ENCODE measurements at places on chromosomes 3 and 15. TPM values are rescaled to one million over a fixed set of nuclear protein-coding genes. Genes with fewer than 3 reads are reported as not detected.

DNA sequence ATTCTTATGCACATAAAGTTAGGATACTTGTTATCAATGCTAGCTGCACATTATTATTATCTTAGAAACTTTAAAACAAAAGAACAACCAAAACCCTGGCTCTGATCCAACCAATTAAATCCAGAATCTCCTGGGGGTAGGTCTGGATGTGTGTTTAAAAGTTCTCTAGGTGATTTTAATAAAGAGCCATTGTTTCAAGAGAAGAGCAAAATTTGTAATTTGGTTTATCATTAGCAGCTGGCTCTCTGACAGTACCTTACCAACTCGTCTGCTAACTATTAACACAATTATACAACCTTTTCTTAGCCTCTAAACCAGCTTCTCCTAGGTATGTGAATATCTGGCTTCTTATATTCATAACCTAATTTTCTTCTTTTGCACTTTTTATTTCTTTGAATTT, 68.9 kb downstream of the IFT80 start:
- no peak for ATAC-seq

- no peak for ATAC-seq
Observed at GRCh38 chr3:143266511-143266910, 146.9 kb downstream of the CHST2 start.

FEZF2 gene
- total RNA-seq: not detected

GRCh38 chr15:74884428-74885223, 5.2 kb upstream of the MPI start:
- ATAC-seq: no peak

CDHR4 gene
- not detected for total RNA-seq

DNA sequence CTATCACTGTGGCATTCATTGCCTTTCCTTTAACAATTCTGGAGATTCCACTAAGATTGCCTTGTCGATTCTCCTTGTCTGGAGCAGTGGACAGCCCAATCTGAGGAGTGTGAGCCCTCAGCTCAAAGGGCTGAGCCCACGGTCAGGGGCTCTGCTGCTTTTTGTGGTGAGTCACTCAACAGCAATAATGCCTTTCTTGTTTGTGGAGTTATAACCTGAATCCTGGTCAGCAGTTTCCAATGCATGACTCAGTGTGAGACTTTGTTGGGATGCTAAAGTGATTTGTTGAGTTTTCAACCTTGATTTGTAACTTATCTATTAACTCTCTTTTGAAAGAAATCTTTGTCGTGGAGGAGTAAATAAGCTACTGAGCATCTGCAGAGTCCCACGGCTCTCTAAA, 183.5 kb downstream of the TJP1 start:
- ATAC-seq: no peak

DNA sequence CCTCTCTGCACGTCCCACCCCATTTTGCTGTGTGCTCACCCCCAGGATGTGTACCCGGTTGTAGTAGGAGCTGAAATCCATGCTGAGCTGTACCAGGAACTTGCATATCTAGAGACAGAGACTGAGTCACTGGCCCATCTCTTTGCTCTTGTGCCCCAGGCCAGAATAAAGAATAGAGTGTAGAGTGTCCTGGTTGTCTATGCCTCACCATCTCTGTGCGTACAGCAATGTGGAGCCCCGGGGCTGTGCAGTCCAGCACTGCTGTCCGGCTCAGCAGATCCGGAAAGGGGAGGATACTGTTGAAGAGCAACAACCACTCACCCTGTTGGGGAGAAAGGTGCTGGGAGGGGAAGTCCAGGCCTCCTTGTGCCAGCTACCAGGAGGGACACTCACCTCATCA, 2.6 kb downstream of the DALRD3 start:
- ATAC-seq: no peak

UBE2Q2 gene
- total RNA-seq: 20.9 TPM

AGBL1 gene
- total RNA-seq: not detected

DNA sequence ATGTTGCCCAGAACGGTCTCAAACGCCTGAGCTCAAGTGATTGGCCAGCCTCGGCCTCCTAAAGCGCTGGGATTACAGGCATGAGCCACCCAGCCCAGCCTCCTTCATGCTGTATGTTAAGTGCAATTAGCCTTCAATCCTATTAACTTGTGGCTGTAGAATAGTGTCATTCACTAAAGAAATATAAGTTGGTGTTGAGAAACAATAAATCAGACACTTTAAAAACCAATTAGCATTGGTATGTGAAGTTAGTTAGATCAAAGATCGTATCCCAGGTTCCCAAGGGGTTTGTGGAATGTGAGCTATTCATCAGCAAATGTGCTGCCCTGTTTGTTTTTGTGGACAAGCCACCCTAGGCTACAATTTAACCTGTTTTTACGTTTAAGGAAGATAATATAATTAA, 11.0 kb upstream of the PIK3CB start:
- no peak for ATAC-seq

- no peak for ATAC-seq
Observed at GRCh38 chr3:25547943-25548674, 116.6 kb downstream of the TOP2B start.

LTK gene
- 0.12 TPM for total RNA-seq

MAPK6 gene
- 83.9 TPM for total RNA-seq

GRCh38 chr15:81375461-81375860, 1.4 kb upstream of the TMC3 start:
- no peak for ATAC-seq

GRCh38 chr3:188533172-188533571, 379.2 kb downstream of the LPP start:
- peak; percentile 29 for ATAC-seq

ARPP19 gene
- total RNA-seq: 114 TPM

DNA sequence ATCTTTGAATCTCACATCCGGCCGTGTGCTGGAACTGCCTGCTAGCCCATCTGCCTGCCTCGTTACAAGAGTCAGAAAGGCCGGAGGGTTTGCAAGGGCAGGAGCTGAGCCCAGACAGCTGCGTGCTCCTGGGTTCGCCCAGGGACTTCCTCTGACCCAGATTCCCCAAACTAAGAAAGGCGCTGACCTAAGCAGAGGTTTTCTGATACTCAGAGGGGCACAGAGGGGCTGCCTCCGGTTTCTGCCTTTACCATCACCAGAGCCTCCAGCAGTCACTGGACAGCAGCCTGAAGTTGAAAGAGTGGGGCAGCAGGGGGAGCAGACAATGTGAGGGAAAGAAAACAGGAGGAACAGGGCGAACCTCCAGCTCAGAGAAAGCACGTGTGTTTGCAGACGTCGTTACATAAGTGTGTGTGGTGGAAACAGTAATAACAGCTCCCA, 33.4 kb upstream of the RAD18 start:
- no peak for ATAC-seq

GRCh38 chr15:32910839-32911238, 193.0 kb downstream of the GREM1 start:
- ATAC-seq: no peak

GRCh38 chr3:49940667-49941249, 808 bp downstream of the RBM6 start:
- ATAC-seq: no peak

- peak; percentile 31 for ATAC-seq
Observed at GRCh38 chr15:53759411-53759931, at the start of gene WDR72. Gene WDR72 (minus strand): TSS chr15:53759663. CDS start chr15:53733149, 26,514 bp downstream.

GRCh38 chr3:58518291-58518789, 18.6 kb downstream of the ACOX2 start:
- ATAC-seq: peak; percentile 70

MITF gene
- 2.1 TPM for total RNA-seq

CHP1 gene
- 138 TPM for total RNA-seq

GRCh38 chr15:64894395-64895056, 17.2 kb upstream of the ANKDD1A start:
- peak; percentile 58 for ATAC-seq

LRTM1 gene
- total RNA-seq: not detected

GRCh38 chr3:112568642-112569041, 6.8 kb downstream of the SLC35A5 start:
- ATAC-seq: no peak

CEP19 gene
- 1.0 TPM for total RNA-seq

GRCh38 chr15:56254265-56254664, 10.6 kb upstream of the RFX7 start:
- no peak for ATAC-seq

GOLGA8T gene
- not detected for total RNA-seq

- no peak for ATAC-seq
Observed at GRCh38 chr3:178686826-178687225, 150.6 kb downstream of the KCNMB2 start.

DNA sequence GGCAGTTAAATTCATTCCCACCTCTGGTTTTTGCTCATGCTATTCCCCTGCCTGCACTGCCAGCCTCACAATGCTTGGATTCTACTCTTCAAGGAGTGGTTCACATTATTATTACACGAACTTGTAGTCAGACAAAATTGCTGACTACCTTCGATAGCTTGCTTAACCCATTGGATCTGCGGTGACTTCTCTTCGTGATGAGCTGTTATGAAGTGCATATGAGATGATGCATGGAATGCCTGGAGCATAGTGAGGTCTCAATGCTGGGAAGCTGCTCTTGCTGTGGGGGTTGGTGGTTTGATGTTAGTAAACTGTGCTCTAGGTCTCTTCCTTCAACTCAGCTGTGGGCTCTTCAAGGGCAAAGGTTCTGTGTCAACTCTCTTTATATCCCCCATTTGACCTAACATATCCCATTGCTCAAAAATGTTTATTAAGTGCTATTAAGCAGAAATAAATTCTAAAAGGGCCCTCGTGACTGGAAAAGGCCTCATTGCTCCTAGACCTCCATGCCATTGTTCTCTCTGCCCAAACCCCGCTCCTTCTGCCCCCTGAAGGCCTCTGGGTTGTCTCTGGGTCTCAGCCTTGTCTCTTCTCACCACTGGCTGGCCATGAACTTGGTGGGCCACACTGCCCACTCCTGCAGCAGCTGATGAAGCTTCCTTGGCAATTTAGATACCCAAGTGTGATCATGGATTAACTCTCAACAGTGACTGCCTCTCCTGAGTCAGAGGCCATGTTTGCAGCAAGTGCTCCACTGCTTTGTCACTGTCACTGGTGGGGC, 4.5 kb upstream of the SLCO2A1 start:
- ATAC-seq: no peak

DNA sequence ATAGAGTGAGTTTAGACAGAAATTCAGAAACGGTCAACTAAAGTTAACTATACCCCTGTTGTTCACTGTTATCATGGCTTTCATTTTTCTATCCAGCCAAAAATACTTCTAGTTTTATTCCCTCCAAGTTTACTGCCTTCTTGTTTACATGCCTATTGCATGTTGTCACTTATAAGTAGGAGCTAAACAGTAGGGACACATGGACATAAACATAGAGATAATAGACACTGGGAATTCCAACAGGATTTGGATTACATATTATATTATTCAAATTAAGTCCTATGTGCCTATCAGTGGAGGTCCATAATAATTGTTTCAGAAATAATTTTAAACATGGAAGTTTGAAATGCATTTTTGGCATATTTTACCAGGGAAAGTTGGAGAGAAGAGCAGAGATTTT, 269.1 kb upstream of the ZNF717 start:
- no peak for ATAC-seq

RAB6B gene
- 3.3 TPM for total RNA-seq

DNA sequence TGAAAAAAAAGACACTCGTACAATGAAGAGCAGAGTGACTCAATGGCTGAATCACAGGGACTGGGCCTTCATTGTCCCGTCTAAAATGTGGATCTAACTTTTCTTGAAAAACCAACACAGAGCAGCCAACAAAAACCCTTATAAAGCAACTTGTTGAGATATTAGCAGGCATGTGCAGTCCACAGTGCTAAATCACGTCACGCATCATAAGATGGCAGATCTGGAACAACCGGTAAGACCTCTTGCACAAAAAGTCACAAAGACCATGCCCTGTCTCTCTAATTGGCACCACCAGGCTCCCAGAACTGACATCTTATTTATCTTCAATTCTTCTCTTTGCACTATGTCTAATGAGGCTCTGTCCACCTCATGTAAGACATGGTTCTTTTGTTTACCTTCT, 177.0 kb downstream of the MAGI1 start:
- peak; percentile 93 for ATAC-seq

- peak; percentile 67 for ATAC-seq
Observed at GRCh38 chr3:71710906-71711494, 14.2 kb downstream of the EIF4E3 start.

DNA sequence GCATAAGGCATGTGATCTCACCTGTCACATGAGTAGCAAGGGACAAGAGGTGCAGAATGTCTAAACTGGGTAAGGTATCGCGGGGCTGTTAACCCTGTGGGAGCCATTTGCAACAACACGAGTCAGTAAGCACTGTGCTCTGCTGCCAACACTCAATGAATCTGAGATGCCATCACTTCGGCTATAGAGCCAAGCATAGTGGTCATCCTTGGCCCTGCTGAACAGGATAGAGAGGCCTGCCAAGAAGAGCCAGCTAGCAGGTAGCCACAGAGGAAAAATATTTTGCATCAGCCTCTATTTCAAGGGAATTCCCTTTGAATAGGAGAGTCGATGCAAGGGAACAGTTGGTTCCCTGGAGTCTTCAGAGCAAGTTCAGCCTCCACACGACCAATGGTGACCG, 137.8 kb downstream of the NTRK3 start:
- no peak for ATAC-seq

XCR1 gene
- 0.04 TPM for total RNA-seq

- no peak for ATAC-seq
Observed at GRCh38 chr3:70310809-70311208, 1.6 kb downstream of the MDFIC2 start.
